ENCODE measurements at places on chromosomes 7 and 10.

DNA sequence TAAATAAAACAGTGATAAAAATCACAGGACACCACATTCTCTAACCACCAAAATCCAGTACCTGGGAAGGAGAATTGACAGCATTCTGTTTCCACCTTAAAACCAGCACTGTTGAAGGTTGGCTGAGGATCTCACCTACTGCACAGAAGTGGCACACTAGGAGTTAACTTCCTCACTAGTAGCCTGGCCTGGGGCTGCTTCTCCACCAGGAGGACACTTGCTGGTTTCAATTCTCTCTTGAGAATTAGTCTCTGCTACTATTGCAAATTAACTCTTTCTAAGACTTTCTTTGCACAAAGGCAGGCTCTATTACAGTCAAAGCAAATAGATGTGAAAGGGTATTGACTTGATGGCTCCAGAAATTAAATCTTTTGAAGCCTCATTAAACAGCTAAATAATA, 2.3 kb upstream of the CTTNBP2 start:
- DNase-seq, result no peak

DNA sequence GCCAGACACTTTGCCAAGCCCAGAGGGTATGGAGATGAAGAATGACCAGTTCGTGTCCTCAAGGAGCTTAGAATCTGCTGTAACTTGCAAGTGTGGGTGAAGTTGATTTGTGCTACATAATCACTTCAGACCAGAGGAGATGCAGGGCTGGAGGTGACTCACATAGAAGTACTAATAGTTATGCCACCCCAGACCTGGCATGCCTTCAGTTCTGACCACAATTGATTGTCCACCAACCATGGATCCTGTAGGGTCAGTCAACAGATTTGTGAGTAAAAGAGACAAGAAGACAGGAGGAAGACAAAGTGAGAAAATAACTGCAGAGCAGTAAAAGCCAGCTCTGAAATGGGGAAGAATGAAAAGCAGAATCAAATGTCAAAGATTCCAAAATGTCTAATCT, 51.2 kb upstream of the BMPER start:
- peak; percentile 86 for DNase-seq

DNA sequence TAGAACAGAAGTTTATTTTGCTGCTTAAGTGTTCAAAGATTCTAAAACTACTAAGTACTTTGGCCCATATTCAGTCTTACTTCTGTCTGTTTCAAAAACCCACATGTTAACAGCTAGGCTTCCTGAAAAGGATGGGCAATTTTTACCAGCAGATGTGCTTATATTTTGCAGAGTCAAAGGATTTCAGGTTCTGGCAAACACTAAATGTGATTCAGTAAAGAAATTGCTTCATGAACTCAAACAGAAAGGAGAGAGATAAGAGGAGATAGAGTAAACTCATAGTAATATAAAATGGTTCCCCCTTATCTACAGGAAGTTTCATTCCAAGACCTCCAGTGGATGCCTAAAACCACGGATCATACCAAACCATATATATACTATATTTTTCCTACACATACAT, 248.5 kb downstream of the AGMO start:
- DNase-seq, result no peak

DNA sequence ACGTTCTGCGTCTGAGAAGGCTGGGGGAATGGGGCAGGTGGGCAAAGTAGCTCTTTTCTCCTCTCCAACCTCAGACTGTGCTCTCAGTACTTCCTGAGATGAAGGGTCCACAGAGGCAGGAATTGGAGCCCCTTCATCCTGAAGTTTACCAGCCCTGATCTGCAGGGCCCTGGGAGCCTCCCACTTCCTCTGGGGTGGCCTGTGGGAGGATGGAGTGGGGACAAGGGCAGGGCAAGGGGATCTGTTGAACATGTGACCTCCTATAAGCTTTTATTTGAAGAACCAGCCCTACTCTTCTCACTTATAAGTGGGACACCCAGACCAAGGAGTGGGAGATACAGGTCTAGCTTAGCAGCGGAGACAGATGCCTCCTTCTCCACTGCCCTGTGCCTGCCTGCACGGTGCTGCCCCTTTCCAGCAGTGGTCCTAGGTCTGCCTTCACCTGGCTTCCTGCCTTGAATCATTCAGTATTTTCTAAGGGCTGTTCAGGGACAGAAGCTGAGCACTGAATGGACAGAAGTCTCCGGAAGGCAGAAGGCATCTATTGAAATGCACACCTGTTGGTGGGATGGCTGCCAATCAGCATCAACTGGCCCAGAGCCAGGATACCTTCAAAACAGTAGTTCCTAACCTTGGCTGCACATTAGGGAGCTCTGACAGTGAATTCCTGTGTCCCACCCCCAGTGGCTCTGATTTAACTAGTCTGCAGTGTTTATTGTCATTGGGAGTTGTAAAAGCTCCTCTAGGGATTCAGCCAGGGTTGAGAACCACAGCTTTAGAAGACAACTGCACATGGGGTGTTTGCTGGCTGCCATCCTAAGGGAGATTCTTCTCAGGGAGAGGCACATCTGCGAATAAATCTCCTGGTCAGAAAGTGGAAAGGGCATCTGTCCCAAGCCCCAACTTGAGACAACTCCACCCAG, 2.7 kb upstream of the ARHGAP22 start:
- peak; percentile 25 for DNase-seq

DNA sequence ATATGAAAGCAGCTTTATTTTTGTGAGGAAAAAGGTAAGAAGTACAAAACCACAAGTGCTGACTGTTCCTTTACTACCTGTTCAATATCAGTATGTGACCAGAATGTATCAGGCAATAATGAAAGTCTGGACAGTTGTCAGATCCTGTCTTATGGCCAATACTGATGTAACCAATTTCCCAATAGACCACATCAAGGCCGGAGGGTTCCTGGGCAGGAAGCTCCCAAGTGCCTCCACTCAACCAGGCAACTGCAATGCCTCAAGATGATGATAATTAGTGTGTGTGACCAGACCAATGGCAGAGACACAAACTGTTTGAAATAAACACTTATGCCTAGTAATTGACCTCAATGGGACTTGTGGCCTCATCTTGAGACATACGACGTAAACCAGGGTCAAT, 149.4 kb upstream of the ASAH2 start:
- DNase-seq, result peak; percentile 47

DNA sequence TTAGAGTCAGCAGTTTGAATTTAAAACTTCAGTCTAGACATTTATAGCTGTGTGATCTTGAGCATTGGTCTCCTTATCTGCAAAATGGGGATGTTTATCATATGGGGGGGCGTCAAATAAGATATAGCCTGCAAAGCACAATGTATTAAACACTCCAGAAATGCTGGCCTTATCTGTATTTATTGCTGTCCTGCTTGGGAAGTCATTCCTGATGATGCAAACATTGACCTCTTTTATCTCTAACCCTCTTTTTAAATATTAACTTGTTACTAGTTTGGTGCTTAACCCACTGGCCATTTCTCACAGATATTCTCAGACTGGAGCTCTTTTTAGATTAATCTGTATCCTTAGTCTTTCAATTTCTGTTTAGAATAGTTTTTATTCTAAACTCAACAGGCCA, 13.2 kb downstream of the MRPS33 start:
- DNase-seq, result no peak

GRCh38 chr10:71084818-71085126, 127.6 kb upstream of the UNC5B start:
- no peak for DNase-seq

GRCh38 chr7:54591404-54592386, 49.5 kb downstream of the VSTM2A start:
- no peak for DNase-seq

- no peak for DNase-seq
Measured at GRCh38 chr10:614139-614711, 75.2 kb downstream of the DIP2C start.

DNA sequence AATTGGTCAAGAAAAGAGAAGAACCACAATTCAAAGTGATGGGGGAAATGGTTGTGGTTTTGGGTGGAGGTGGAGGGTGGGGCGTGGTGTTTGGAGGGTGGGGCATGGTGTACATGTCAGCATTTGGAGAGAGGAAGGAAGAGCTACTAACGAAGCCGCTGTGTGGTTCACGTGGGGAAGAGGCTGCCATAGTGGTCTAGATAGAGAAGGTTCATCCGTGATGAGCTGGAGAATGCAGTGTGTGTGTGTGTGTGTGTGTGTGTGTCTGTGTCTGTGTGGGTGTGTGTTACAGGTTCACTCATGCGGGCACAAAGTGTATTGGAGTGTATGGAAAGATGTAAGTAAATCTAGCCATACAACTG, 6.1 kb upstream of the VCL start:
- DNase-seq, result no peak

DNA sequence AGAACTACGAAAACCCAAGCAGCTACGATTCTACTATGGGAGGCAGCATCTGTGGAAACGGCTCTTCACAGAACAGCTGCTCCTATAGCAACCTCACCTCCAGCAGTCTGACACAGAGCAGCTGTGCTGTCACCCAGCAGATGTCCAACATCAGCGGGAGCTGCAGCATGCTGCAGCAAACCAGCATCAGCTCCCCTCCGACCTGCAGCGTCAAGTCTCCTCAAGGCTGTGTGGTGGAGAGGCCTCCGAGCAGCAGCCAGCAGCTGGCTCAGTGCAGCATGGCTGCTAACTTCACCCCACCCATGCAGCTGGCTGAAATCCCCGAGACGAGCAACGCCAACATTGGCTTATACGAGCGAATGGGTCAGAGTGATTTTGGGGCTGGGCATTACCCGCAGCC, 81.6 kb upstream of the SAMD8 start:
- DNase-seq, result no peak

GRCh38 chr10:3911713-3912442, 126.9 kb upstream of the KLF6 start:
- DNase-seq, result peak; percentile 70

DNA sequence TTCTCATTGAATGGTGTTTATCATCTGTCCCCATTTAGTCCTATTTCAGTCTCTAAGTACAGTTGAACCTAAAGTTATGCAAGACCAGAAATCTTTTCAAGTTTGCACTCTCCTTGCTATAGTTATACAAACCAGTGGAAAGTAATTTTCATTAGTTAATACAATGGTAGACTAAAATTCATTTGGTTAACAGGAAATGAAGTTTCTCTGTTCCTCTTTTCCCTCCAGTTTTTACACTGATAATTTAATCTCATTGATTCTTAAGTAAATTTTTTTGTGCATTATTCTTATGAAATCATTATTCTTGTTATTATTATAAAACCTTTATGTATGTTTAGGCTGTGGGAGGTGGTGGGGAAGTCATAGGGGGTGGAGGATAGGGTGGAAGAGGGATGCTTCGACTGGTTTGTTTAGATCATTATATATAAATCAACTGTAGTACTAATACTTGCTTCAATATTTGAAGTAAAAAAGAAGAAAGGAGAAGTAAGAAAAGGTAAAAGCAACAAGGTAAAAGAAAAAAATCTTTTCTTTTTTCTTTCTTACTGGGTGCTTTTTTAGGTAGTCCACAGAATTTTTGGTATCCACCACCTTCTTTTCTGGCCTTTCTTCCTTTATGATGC, 104.1 kb downstream of the GPR85 start:
- no peak for DNase-seq

- DNase-seq, result no peak
Measured at GRCh38 chr7:36408589-36408988, 18.9 kb downstream of the ANLN start.

- peak; percentile 83 for DNase-seq
Measured at GRCh38 chr7:114085592-114086501, 167.0 kb upstream of the PPP1R3A start.

- no peak for DNase-seq
Measured at GRCh38 chr10:10038348-10038747, 979.3 kb upstream of the CELF2 start.

DNA sequence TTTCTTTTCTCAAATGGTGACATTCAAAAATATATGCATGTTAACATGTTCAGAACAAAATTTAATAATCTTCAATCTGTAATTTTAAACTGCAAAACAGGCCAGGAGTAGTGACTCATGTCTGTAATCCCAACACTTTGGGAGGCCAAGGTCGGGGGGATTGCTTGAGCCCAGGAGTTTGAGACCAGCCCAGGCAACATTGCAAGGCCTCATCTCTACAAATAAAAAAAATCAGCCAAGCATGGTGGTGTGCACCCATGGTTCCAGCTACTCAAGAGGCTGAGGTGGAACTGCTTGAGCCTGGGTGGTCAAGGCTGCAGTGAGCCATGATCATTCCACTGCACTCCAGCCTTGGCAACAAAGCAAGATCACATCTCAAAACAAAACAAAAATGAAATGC, 394.3 kb downstream of the PARD3 start:
- DNase-seq, result no peak

DNA sequence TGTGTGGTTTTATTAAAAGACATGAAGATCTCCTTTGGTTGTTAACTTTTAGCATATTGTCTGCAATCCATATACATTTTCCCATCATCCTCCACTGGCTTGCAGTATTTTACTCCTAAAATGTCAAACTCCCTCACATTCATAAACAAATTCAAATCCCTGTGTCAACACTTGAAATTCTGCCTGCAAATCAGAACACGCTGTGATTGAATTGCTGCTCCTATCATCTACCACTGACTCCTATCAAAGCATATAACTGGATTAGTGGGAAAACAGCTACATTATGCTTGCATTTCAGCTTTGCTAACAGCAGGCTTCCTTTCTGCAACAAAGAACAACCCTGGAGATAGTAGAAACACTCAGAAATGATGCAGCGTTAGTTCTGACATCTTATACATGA, 281.8 kb upstream of the HGF start:
- no peak for DNase-seq

DNA sequence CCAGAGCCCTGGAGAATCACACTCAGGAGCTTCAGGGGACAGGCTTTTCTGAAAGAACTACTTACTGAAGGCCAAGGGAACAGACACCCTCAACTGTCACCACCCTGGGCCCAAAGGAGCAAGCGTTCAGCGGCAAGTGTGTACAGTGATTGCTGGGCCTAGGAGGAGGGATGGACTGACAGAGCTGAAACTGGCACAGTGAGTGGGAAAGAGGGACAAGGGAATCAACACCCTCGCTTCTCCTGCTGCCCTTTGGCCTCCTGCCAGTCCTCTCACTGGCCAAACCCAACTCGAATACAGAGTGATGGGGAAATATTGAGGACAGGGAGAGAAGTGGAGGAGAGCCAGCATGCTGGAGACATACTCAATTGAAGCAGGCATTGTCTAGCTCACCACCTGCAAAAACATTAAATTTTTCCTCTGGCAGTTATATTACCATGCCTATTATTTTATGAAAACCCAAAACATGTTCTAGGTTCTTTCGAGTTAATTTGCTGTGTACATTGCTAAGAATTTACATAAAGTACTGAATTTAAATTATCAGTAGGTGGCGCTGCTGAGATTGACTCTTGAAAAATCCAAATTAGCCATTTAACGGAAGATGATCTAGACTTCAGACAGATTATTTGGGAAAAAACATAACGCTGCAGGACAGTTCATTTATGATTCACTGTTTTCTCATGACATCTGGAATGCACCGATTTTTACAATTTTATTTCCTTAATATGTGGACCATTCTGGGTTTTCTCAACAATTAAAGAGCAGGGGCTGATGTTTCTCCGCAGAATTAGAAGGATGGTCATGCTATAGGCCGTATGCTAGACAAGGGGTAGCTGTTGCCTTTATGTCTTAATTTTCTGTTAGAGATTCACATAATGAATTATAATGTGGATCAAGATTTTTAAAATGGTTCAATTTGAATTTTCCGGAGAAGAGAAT, 14.7 kb upstream of the TMEM236 start:
- peak; percentile 54 for DNase-seq
